ENCODE measurements at places on chromosomes 3 and 15.
A peak's percentile ranks its signal among the peaks of the same experiment; 100 is the strongest.

GRCh38 chr3:171251835-171252234, 208.4 kb downstream of the TNIK start:
- DNase-seq, result no peak

DNA sequence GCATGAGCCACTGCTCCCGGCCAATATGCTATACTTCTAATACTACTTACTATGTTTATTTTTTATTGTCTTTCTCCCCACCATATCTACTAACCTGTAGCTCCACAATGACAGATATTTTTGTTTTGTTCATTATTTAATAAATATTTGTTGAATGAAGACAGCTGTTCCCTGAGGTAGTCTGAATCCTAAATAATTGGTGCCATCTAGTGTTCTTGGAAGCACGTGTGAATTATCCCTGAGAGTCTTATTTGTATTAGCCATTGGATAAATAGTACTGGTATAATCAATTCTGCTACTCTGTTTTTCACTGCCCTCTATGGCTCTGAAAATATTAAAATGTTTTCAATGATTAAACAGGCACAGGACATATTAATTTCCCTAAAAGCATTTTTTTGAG, 5.6 kb upstream of the APPL1 start:
- peak; percentile 33 for DNase-seq

- peak; percentile 93 for DNase-seq
Observed at GRCh38 chr15:39586387-39587095, 5.7 kb downstream of the THBS1 start.

DNA sequence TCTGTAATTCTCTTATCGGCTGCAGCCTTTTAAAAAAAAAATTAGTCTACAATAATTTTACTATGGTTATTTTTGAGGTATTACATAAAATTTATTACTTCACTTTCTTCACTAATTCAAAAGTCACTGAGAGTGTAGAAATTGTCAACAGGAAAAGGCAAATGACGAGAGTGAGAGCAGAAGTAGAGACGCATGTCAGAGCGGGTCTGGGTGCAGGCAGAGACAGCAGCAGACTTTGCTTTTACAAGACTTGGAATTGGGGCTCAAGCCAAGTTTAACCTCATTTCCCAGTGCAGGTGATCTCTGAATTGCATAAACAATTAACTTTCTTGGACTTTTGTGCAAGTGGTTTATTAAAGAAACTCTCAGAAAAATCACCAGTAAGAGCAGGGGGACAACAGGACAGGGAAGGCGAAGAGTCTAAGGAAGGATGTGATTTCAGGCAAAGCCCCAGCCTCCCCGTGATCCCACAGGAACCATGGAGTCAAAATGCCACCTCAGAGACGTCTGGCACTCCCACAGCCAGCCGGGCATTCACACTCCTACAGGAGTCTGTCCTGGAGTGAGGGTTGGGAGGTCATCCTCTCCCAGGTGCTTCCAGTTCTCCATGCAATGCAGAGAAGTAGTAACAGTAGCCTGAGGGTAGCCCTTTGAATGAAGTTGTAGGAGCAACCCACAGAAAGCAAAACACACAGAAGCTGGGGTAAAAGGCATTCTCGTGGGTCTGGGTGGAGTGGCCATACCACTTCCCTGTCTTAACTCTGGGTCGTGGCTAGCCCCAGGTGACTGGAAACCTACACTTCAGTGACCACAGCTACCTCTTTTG, 274.0 kb upstream of the TGFBR2 start:
- no peak for DNase-seq

DNA sequence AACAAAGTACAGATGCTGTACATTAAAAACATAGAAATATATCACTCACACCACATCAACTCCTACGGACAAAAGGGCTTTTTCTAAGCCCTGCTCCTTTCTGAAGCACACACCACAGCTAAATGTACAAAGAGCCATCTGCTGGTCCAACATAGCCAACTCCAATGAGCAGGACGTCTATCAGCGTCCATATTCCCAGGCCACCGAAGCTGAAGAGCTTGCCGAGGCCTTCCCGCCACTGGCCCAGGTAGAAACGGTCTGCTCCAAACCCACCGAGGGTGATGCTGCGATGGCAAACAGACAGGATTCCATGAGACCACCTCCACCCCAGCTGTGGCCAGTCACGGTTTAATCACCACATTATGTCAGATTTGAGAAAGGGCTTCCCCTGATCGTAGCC, 9.8 kb downstream of the TM2D3 start:
- no peak for DNase-seq

- DNase-seq, result no peak
Observed at GRCh38 chr3:45240292-45240691, 14.2 kb upstream of the TMEM158 start.

GRCh38 chr3:184345317-184346144, 8.1 kb downstream of the FAM131A start:
- DNase-seq, result peak; percentile 78

Data from HFFc6 (cell line).